Prostate gland (tissue), 2 donors: ENCODE measurements at places on chromosomes 7 and 10.

DNA sequence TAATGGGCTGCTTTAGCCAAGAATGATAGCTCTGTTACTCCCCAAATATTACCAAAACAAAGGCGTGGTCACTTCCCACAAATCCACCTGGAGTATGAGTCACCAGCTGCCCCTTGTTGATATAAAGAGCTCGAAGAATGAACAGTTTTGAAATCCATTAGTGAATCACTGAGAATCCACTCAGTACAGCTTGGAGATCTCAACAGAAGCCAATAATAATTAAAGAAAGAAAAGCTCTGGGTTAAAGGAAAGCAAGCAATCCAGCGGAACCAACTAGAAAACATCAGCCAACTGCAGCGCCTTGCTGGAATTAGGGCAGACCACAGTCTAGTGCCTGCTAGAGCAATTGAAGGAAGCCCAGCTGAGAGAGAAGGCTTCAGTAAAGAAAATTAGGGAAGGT, 576.0 kb upstream of the C7orf33 start:
- no peak for DNase-seq

- no peak for DNase-seq
Observed at GRCh38 chr7:152052771-152053170, 27.3 kb downstream of the GALNT11 start.

GRCh38 chr10:96918214-96919002, 86.3 kb downstream of the LCOR start:
- no peak for DNase-seq

GRCh38 chr7:46129831-46130230, 208.8 kb upstream of the IGFBP3 start:
- DNase-seq, result no peak

DNA sequence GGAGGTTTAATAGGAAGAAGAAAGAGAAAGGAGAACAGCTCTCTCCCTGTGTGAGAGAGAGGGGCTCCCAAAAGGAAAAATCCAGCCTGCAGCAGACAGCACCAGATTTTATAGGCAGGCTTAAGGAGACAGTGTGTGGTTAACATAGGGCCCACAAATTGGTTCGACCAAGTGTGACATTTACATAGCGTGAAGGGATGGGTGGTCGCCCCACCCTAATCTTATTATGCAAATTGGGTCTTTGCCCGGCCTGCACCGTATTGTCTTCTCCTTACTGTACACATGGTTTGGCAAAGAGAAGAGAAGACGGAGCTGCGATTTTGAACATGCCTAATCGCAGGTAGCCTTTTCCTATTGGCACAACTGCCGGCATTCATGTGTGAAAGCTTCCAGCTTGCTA, 756.3 kb downstream of the NXPH1 start:
- no peak for DNase-seq

DNA sequence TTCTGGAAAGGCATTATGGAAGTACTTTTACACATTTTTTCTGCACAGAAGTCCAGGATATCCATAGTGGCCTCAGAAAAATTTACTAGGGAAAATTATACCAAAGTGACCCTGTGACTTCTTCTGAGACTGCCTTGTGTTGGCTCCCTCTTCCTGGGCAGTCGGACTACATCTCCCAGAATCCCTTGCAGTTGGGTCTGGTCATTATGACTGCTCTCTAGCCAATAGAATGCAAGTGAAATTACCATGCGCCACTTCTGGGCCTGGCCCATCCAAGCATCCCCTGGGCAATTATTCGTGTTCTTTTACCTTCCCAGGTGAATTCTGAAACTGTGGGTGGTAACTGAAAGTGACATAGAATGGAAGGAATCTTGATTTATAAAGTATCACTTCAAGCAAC, 430.9 kb downstream of the ACTR3B start:
- DNase-seq, result no peak

- DNase-seq, result no peak
Observed at GRCh38 chr7:117278040-117278439, 44.8 kb downstream of the WNT2 start.

GRCh38 chr7:42125321-42125720, 111.7 kb downstream of the GLI3 start:
- no peak for DNase-seq

DNA sequence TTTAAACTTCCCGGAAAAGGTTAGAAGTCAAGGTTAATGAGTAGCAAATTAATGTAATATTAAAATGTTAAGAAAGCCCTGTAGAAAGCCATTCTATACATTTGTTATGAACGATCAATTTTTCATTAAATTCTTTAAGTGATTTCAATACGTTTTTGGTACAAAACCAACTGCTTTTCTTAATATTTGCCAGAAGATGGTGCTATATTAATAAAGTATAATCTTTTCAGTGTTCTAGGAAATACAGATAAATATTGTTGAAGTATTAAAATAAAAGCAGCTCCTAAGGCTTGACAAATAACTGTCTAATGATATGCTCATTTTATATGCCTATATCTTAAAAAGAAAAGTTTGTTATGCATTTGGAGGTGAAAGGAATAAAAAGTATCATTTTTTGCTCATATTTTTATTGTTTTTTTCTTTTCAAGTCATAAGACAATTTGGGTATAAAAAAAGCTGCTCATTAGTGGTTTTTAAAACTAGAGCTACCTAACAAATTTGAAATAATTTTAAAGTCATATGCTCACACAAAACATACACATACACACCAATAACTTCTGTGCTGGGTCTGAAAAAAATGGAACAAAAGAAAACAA, 130.3 kb upstream of the POT1 start:
- no peak for DNase-seq
